ENCODE measurements at places on chromosomes 7 and 10.

- no peak for DNase-seq
Measured at GRCh38 chr7:98483276-98483963, 82.5 kb upstream of the BAIAP2L1 start.

DNA sequence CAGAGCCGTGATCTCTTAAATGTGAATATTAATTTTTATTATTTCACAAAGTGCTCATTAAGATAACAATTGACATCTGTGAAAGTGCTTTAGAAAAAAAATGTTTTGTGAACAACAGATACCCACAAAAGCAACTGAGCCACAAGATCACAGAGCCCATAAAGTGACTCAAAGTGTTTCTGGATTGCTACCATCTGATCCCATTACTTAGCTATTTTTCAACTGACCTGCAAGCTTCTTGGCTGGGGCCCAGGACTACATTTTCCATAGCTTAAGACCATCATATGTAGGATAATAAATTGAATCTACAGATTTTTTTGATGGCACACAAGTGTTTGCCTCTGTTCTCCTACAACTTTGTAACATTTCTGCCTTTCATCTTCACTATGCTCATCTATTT, 674.4 kb downstream of the PHTF2 start:
- no peak for DNase-seq

- DNase-seq, result no peak
Measured at GRCh38 chr10:117135480-117136140, 2.5 kb downstream of the VAX1 start.

DNA sequence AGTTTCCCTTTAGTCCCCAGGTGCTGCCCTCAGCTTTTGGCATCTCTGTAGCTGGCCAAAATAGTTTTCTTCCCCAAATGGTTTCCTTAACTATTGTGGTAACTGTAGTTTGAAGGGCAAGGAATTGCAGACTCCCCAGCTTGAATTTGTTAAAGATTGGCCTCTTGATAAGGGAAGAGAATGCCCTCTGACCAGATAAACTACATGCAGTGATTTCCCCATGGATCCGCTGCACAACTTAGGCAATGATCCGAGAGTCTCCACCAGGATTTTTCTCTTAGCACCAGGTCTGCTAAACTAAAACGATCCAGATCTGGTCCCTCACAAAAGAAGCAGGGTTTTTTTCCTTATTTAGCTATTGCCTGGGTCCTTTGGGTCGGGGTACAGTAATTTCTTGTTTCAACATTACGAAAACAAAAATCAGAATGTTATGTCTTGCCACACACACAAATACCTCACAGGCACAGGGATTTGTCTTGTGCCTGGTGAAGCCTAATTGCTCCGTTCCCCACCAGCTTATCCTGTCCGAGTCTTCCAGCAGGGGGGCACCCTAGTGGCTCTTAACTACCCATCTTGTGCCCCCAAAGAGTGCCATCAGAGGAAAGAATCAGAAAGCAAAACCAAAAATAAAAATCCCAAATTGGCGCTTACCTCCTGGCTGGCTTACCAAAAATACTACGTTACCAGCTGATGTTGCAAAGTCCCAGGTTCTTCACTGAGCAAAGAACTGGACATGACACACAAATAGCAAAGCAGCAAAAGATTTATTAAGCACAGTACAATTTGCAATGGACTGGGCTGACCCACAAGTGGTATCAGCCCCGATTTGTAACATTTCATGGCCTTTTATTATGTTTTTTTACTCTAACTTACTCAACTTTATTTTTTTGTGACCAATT, 16.4 kb upstream of the STEAP2 start:
- DNase-seq, result no peak

All from inflammatory macrophage treated with lipopolysaccharide for 4 hours (primary cell).